LoVo (cell line): ENCODE measurements at places on chromosomes 4 and X.

GRCh38 chr4:140757232-140757630 lies 1.0 kb upstream of the TBC1D9 start:
- no peak for DNase-seq

DNA sequence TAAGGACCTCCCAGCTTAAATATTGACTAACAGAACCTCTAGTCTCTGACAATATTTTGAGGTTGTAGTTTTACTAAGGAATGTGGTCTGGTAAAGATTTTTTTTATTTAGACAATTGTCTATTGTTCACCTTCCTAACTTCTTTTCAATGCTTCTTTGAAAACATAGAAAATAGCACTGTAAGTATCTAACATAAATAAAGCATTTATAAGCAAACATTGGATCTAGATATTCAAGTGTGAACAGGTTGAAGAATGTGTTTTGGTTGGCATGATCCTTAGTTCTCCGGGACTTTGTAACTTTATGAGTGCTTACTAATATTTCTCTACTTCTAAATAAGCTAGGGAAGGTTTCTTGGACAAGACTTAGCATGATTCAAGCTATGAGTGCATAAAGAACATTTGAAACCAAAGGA lies 285.4 kb upstream of the ARSJ start:
- no peak for DNase-seq

DNA sequence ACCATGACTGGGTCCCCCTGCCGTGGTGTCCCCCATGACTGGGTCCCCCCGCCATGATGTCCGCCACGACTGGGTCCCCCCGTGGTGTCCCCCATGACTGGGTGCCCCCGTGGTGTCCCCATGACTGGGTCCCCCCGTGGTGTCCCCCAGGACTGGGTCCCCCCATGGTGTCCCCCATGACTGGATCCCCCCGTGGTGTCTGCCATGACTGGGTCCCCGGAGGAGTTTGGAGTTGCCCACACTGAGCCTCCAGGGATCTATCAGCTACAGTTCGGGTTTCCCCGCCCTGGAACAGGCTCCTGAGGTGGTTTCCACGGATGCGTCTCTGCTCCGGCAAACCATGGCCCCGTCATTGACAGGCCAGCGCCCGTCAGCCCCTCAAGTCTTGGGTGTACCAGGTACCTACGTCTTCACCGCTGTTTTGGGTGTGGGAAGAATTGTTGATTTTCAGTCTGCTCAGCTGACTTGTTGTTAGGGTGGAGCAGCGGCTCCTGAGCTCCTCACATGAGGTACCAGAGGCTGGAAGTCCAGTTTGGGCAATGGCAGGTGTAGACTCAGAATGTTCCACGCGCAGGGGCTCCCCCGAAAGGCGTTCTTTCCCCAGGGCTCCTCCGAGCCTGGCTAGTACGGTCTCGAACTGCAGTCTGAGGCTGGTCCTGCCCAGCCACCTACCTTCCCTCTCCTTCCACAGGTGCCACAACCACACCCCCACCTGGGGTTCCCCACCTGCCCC lies 8.3 kb upstream of the PDE6B start:
- DNase-seq: no peak

DNA sequence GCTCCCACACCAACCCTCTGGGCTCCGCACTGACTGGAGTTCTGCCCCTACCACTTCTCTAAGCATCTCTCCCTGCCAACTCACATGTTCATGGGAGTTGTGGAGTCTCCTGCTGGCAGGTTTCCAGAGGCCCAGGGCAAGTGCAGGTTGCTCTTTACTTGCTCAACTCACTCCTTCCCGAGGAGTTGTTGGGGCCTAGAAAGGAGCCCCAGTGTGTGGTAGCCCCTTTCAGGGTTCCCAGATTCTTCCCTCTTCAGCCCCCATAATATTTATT lies 52.5 kb downstream of the POF1B start:
- no peak for DNase-seq

DNA sequence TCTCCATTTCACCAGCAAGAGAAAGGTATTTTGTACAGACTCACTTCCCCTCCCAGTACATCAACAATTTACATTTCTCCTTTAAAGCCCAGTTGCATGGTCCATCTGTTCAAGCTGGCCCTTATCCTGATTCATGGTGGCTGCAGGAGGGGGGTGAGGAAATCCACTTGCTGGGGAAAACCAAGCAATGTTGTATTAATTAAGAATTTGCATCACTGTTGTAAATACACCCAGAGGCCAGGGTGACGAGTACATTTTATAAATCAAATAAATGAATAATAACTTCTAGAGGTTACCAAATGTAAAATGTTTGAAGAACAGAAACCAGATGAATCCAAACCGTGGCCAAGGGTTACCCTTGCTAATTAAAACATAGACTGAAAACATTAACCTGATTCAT lies 395.9 kb upstream of the INTU start:
- no peak for DNase-seq

DNA sequence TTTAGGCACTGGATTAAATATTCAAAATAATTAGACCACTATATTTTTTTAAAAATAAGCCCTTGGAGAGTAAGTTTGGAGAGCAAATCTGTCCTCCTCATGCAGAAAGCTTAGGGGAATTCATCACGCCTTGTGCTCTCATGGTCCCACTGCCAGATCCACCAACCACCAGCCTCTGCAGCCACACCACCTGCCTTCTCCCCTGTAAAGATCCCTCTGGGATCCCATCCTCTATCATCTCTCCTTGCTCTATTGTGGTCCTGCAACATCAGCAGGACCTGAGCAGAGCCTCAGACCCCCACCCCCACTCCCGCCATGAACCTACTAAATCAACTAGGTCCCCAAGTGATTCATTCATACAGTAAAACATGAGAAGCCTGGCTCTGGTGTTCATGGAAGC lies 482.6 kb upstream of the GALNT7 start:
- no peak for DNase-seq
